ENCODE measurements at places on chromosomes 7 and 10.
A peak's percentile ranks its signal among the peaks of the same experiment; 100 is the strongest.

GRCh38 chr10:78830062-78830975 lies 238.4 kb upstream of the ZMIZ1 start:
- H3K4me1 ChIP-seq = no peaks in the 10 kb centered on the region
- H3K27ac ChIP-seq = no peak overlapping the region
- H3K27me3 ChIP-seq = peaks cover 53% of the 10 kb centered on the region
- H3K36me3 ChIP-seq = peaks cover 2% of the 10 kb centered on the region
- no peak for DNase-seq

- H3K4me1 ChIP-seq = peaks cover 19% of the 10 kb centered on the region
- DNase-seq = no peak
- no peaks in the 10 kb centered on the region for H3K36me3 ChIP-seq
- peaks cover 85% of the 10 kb centered on the region for H3K27me3 ChIP-seq
Observed at GRCh38 chr10:541041-541440, 148.4 kb downstream of the DIP2C start.

- H3K27me3 ChIP-seq = no peaks in the 10 kb centered on the region
- H3K4me1 ChIP-seq = no peaks in the 10 kb centered on the region
- H3K4me3 ChIP-seq = no peak overlapping the region
- H3K27ac ChIP-seq = no peak overlapping the region
Observed at GRCh38 chr10:103954543-103954942, 12.4 kb upstream of the SLK start.

- DNase-seq = no peak
- H3K36me3 ChIP-seq = no peaks in the 10 kb centered on the region
- no peak overlapping the region for H3K27ac ChIP-seq
- no peak overlapping the region for H3K4me3 ChIP-seq
- peaks cover 2% of the 10 kb centered on the region for H3K27me3 ChIP-seq
Observed at GRCh38 chr10:94018107-94018506, 24.4 kb downstream of the PLCE1 start.

GRCh38 chr7:1621718-1622117 lies 48.4 kb upstream of the ELFN1 start:
- H3K36me3 ChIP-seq = no peaks in the 10 kb centered on the region
- peaks cover 7% of the 10 kb centered on the region for H3K27me3 ChIP-seq
- no peaks in the 10 kb centered on the region for H3K4me1 ChIP-seq
- no peak for DNase-seq
- no peak overlapping the region for H3K4me3 ChIP-seq
- H3K27ac ChIP-seq = peak overlapping the region; percentile 79

GRCh38 chr10:79487296-79488194 lies 24.8 kb upstream of the EIF5AL1 start:
- no peak for DNase-seq
- H3K27me3 ChIP-seq = no peaks in the 10 kb centered on the region
- H3K4me3 ChIP-seq = no peak overlapping the region

GRCh38 chr7:91054374-91054773 lies 209.9 kb upstream of the FZD1 start:
- H3K27ac ChIP-seq = no peak overlapping the region
- H3K4me3 ChIP-seq = no peak overlapping the region
- no peak for DNase-seq
- peaks cover 5% of the 10 kb centered on the region for H3K4me1 ChIP-seq
- no peaks in the 10 kb centered on the region for H3K36me3 ChIP-seq

DNA sequence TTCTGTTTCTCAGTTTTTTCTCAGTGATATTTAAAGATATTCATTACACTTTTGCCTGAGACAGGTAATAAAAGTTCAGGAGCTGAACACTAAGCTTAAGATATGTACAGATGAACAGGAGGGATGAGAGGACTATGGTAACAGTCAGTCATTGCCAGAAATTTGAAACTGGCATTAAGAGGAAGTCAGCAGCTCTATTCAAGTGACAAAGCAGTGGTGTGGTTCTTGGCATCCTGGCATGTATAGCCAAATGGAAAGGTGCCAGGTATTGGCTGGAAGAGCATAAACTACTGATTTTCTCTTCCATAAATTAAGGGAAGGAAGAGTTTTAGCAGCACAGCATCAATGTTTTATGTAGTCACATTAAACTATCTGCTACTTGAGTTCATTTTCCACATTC lies 22.7 kb downstream of the HOXA1 start:
- H3K4me3 ChIP-seq = no peak overlapping the region
- peaks cover 50% of the 10 kb centered on the region for H3K27me3 ChIP-seq
- no peaks in the 10 kb centered on the region for H3K4me1 ChIP-seq
- no peak overlapping the region for H3K27ac ChIP-seq
- peaks cover 1% of the 10 kb centered on the region for H3K36me3 ChIP-seq

DNA sequence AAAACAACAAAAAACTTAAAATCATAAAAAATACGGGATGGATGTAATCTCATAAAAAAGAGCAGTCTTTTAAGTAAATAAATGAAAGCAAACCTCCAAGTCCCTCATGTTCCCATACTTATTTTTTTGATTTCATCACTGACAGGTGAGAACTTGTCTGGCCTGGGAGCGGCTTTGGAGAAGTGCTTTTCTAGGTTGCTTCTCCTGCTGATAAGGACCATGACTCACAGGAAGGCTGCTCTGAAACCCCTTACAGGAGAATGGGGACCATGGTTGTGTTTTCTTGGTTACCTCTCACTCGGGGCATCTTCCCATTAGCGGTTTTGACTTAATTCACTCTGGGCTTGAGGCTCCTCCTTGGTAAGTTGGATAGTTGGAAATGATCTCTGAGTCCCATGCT lies 237.4 kb downstream of the CAMK1D start:
- H3K36me3 ChIP-seq = peaks cover 2% of the 10 kb centered on the region
- H3K4me3 ChIP-seq = no peak overlapping the region
- H3K27ac ChIP-seq = peak overlapping the region; percentile 46

DNA sequence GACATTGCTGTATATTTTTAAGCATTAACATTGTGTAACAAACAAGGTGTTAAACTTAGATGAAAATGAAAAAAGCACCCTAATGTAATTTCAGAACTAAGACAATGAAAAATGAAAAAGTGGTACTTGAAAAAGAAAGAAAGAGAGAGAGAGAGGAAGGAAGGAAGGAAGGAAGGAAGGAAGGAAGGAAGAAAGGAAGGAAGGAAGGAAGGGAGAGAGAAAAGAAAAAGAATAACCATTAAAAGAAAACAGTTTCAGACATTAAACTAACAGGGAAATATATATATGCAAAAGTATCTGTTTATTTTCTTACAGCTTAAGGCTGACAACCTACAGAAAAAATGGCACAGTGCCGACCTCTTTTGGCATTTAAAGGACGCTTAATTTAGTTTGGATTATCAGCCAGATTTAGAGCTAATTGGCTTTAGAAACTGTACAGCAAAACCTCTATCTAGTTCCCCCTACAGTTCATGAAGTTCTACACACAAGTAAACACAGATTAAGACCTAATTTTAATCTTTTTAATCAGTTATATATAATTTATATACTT lies 13.8 kb downstream of the MTERF1 start:
- H3K4me3 ChIP-seq = no peak overlapping the region
- H3K27me3 ChIP-seq = no peaks in the 10 kb centered on the region
- H3K4me1 ChIP-seq = peaks cover 22% of the 10 kb centered on the region
- peak overlapping the region; percentile 72 for H3K27ac ChIP-seq
- DNase-seq = no peak

GRCh38 chr7:126589068-126589684 lies 663.6 kb downstream of the GRM8 start:
- no peaks in the 10 kb centered on the region for H3K4me1 ChIP-seq
- no peak overlapping the region for H3K27ac ChIP-seq
- no peak for DNase-seq
- no peak overlapping the region for H3K4me3 ChIP-seq
- no peaks in the 10 kb centered on the region for H3K36me3 ChIP-seq

DNA sequence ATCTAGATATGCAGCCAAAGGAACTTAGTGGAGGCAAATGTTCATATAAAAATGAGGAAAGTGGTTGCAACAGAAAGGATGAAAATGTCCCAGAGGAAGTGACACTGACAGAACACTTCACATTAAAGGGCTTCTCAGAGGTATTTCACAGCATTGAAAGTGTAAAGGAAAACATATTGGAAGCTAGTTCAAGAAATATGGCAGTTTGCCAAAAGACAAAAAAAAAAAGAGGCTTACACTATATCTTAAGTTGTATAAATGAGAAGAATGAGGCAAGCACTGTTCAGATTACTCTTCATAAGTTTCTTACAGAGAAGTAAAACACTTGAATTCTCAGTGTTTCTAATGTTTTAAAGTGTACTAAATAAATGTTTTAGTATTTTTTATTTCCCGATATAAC lies 20.1 kb downstream of the RUNDC3B start:
- no peak for DNase-seq
- peaks cover 10% of the 10 kb centered on the region for H3K27me3 ChIP-seq
- no peaks in the 10 kb centered on the region for H3K4me1 ChIP-seq
- no peaks in the 10 kb centered on the region for H3K36me3 ChIP-seq

DNA sequence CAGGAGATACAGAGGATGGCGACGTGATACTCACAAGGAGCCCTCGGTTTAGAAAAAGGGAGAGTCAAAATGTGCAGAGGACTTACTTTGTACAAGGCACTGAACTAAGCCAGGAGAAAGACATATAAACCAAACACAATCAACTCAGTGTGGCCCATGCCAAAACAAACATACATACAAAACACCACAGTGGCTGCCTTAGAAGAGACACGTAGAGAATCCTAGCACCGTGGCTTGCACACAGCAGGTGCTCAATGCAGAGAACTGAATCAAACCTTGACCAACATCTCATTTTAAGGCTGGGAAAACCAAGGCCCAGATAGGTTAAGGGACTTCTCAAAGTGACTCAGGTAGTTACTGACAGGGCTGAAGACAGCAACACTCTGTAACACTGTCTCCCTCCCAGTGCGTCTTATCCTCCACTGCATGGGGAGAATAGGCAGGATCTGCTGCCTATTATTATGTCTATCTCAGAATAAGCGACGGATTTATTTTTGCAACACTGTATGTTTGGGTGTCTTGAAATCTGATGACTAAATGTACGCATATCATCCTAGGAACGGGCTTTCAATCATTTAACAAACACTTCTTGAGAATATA lies 11.0 kb downstream of the SORBS1 start:
- H3K36me3 ChIP-seq = no peaks in the 10 kb centered on the region
- no peaks in the 10 kb centered on the region for H3K4me1 ChIP-seq
- no peak overlapping the region for H3K4me3 ChIP-seq
- peaks cover 24% of the 10 kb centered on the region for H3K27me3 ChIP-seq
- H3K27ac ChIP-seq = no peak overlapping the region
- no peak for DNase-seq

GRCh38 chr10:77043420-77043763 lies 594.2 kb downstream of the KCNMA1 start:
- DNase-seq = no peak
- H3K27me3 ChIP-seq = no peaks in the 10 kb centered on the region
- peaks cover 6% of the 10 kb centered on the region for H3K4me1 ChIP-seq

- no peak overlapping the region for H3K27ac ChIP-seq
- peaks cover 18% of the 10 kb centered on the region for H3K27me3 ChIP-seq
- H3K4me1 ChIP-seq = no peaks in the 10 kb centered on the region
- no peak overlapping the region for H3K4me3 ChIP-seq
- H3K36me3 ChIP-seq = peaks cover 2% of the 10 kb centered on the region
Observed at GRCh38 chr10:21260066-21260465, 265.4 kb downstream of the SKIDA1 start.

- peak overlapping the region; percentile 92 for H3K27ac ChIP-seq
- H3K27me3 ChIP-seq = no peaks in the 10 kb centered on the region
- peak overlapping the region; percentile 73 for H3K4me3 ChIP-seq
- H3K36me3 ChIP-seq = peaks cover 24% of the 10 kb centered on the region
- H3K4me1 ChIP-seq = peaks cover 93% of the 10 kb centered on the region
- DNase-seq = no peak
Observed at GRCh38 chr10:80468002-80468401, 13.9 kb downstream of the TSPAN14 start.

- H3K4me3 ChIP-seq = no peak overlapping the region
- no peaks in the 10 kb centered on the region for H3K4me1 ChIP-seq
- no peaks in the 10 kb centered on the region for H3K27me3 ChIP-seq
- DNase-seq = no peak
- no peaks in the 10 kb centered on the region for H3K36me3 ChIP-seq
Observed at GRCh38 chr10:76428551-76429367, 997.3 kb downstream of the LRMDA start.

- no peaks in the 10 kb centered on the region for H3K36me3 ChIP-seq
- H3K27ac ChIP-seq = no peak overlapping the region
- H3K4me3 ChIP-seq = no peak overlapping the region
- no peaks in the 10 kb centered on the region for H3K27me3 ChIP-seq
Observed at GRCh38 chr10:121453160-121453559, 145.1 kb downstream of the FGFR2 start.

GRCh38 chr10:90887555-90887954 lies 15.8 kb downstream of the RPP30 start:
- peaks cover 67% of the 10 kb centered on the region for H3K36me3 ChIP-seq
- peaks cover 7% of the 10 kb centered on the region for H3K4me1 ChIP-seq
- H3K27me3 ChIP-seq = no peaks in the 10 kb centered on the region
- H3K27ac ChIP-seq = no peak overlapping the region

DNA sequence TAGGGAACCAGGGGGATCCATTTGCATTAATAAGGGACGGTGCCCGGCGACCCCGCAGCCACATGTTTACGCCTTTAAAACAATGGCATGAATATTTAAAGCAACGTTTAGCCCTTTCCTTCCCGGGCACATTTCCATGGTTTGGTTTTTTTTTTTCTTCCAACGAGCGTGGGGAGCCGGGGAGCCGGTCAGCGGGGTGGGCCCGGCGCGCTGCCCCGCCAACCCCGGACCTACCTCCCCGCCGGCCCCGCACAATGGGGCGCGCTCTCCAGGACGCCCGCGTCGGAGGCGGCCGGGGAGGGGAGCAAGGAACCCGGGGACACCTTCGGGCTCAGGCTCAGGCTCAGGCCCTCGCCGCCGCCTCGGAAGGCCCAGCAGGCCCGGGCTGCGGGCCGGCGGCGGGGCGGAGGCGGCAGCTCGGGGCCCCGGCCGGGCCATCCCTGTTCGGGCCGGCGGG lies 1.0 kb downstream of the SEPHS1 start:
- H3K27me3 ChIP-seq = no peaks in the 10 kb centered on the region
- peak; percentile 19 for DNase-seq
- peak overlapping the region; percentile 67 for H3K4me3 ChIP-seq
- H3K4me1 ChIP-seq = peaks cover 49% of the 10 kb centered on the region

DNA sequence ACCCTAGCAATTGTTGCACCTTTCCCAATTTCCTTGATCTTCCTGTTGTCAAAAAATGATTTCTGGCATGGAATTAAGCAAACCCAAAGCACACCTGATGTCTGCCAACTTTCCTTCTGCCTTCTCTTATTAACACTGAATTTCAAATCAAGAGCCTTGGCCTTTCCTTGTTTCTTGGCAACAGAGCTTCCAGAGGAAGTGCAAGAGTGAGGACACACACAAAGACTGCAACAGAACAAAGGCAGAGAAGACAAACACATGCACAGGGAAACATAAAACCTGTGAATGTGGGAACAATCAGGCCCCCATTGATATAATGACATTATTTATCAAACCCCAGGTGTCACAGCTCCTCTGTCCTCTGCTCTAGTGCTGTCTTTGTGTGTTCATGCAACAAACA lies 73.0 kb upstream of the IL6 start:
- DNase-seq = no peak
- no peaks in the 10 kb centered on the region for H3K4me1 ChIP-seq
- H3K36me3 ChIP-seq = peaks cover 1% of the 10 kb centered on the region
- H3K27ac ChIP-seq = no peak overlapping the region
- H3K27me3 ChIP-seq = peaks cover 9% of the 10 kb centered on the region
